Stimulated activated CD4-positive, alpha-beta T cell treated with anti-CD3 and anti-CD28 coated beads, Interleukin-2, amount 100 ng/mL, for 24 hours (primary cell): ENCODE measurements at places on chromosomes 3 and 15.

GRCh38 chr15:84826369-84826823 is 9.2 kb downstream of the ALPK3 start:
- DNase-seq = peak; percentile 16

- DNase-seq = no peak
Observed at GRCh38 chr3:37833302-37834186, 28.1 kb upstream of the CTDSPL start.

DNA sequence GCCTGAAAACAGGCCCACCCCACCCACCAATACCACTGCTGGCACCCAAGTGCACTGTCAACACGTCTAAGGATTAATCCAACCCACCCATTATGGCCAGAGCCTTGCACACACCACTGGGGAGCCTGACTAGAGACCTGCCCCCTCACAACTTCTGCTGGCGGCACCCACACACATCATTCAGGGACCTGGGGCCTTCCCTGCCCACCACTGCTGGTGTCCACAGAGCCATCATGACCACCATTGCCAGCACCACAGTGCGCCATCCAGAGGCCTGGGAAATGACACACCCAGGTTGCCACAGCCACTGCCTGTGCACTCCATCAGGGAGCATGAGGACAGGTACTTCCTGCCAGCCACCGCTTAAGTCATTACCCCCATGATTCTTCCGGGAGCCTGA is 67.0 kb upstream of the IMPG2 start:
- no peak for DNase-seq

DNA sequence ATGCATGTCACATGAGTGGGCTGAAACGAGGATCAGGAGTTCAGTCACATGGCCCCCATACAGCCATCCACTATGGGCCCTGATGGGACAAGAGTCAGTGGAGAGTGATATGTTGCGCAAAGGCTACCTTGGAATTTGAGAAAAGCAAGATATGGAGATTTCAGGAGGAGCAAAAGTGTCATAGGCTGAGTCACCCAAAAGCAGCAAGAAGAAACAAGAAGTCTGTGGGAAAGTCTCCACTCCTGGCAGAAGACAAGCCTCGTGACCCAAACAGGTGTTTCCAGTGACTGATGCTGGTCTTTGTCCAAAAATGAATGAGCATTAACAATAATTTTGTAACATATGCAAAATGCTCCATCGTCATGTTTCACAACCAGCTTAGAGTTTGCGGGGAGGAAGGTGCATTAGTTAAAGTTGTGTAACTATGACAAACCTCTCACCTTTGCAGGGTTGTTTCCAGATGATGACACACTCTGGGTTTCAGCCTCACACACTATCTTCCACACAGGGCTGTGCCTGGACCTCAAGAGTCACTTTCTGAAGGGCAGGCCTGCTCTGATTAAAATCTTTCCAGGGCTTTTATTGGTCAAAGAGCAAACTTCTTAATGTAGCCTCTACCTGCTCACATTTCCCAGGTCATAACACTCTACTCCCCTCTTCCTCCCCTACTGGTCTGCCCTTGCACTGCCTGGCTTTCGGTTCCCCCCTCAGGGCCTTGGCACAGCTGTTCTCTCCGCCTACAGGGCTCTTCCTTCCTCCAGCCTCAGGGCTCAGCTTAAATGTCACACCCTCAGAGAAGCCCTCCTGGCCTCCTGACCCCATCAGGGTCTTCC is 3.9 kb upstream of the DNASE1L3 start:
- peak; percentile 49 for DNase-seq

DNA sequence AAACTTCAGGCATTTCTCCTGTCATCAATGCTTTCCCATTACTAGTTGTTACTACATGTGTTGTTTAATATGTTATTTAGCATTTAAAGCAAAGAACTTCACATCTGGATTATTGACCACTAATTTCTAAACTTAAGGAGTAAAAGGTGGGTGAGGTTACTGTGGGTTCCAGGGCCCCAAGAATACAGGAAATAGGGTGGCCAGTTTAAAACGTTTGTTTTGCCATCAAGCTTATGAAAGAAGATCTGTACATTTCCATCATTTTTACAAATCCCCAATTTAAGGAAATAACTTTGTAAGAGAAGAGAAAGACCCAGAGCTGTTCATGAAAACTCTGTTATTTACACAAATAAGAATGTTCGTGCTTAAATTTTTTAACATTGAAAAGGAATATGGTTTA is 54.5 kb upstream of the ACKR4 start:
- DNase-seq = no peak

- DNase-seq = no peak
Observed at GRCh38 chr3:177382944-177383343, 185.7 kb upstream of the TBL1XR1 start.

GRCh38 chr3:172869784-172870518 is 119.4 kb downstream of the ECT2 start:
- DNase-seq = no peak

DNA sequence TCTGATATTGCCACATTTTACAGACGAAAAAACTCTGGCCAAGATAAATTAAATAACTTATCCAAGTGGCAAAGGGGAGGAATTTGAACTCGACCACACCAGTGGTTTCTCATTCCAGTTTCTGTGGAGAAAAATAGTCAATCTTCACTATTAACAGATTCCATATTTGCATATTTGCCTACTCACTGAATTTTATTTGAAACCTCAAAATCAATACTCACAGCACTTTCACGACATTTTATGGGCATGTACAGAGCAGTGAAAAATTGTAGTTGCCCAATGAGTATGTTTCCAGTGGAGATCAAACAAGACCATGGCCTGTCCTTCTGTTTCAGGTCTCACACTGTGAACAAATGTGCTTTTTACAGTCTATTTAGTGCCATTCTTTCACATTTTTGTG is 374.3 kb downstream of the MAGI1 start:
- DNase-seq = no peak

DNA sequence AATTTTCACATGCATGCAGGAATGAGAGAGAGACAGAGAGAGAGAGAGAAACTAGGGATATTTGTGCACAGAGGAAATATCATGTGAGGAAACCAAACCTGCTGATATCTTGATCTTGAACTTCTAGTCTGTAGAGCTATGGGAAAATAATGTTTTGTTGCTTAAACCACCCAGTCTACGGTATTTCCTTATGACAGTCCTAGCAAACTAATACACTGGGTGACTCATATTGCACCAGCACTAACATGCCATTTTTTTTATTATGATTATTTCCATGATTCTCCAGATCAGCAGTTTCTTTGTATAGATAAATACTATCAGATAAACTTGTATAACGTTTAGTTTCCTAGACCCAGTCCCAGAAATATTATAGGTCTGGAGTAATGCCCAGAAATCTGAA is 1259.0 kb downstream of the ZPLD1 start:
- no peak for DNase-seq

DNA sequence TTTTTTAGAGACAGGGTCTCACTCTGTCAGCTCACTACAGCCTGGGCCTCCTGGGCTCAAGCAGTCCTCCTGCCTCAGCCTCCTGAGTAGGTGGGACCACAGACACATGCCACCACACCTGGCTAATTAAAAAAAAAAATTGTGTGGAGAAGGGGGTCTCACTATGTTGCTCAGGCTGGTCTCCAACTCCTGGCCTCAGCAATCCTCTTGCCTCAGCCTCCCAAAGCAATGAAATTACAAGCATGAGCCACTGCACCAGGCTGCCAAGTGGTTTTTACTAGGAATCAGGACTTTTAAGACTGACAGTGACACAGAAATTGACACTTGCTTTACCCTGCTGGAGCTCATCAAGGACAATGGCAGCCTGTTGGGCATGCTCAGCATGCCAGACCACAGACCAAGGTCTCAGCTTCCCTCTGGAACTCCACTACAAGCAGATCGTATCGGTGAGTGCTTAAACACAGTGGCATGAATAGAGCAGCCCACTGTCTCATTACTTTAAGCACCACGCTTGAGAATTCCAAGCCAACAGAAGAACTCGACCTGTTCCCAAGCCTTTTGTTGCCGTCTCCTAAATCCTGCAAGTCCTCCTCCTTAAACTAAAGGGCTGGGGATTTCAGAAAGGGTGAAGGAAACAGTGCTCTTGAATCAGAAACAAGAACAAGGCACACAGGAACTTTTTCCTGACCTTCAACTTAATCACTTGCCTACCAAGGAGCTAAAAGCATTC is 41.4 kb downstream of the EOMES start:
- no peak for DNase-seq

DNA sequence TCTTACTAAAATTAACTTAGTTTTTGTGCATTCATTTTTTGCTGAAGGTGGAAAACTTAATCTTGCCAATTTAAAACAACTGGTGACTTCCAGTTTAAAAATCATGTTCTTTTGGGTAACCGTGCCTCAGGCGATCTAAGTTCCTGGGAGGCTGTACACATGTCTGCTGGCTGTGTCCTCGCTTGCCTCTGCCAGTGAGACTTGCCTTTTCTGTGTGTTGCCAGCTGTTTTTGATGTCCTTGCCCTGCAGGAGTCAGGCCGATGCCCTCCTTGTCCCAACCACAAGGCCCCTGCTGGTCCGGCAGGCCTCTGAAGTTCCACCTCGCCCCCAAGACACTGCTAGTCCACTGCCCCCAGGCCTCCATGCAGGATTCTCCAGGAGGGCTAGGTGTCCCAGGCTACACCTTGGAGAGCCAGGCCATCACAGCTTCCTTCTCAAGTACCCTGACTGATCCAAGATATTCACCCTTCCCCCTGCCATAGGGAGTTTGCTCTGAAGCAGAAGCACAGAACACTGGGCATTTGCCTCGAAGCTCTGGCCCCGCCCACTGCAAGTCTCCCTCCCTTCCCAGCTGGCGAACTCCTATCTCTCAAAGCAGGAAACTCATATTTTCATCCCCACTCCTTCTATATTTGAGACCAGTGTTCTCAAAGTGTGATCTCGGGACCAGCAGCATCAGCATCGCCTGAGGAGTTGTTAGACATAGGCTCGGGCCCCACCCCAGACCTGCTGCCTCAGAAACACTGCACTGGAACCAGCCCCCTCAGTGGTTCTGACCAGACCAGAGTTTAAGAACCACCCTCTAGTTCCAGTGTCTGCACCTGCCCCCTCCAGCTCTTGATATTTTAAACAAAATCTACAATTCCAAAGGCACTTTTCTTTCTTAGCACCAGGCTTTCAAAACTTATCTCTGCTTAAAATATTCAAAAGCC is 185.8 kb upstream of the UBE2E1 start:
- DNase-seq = no peak

DNA sequence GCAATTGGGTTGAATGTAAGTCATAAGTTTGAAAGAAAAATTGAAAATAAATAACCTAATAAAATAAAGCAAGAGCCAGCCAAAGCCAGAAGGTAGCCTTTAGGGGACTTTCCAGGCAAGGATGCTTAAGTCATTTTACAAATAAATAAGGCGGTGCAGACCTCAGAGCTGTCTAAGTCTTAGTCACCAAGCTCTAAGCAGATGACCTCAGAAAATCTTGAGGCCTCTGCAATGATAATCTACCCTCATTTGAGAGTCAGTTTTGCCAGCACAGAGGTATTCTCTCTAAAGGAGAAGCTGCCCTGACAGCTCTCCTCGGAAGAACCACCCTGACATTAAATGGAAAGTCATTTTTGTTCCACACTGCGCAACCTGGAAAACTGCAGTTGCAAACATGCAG is 113.9 kb downstream of the OXNAD1 start:
- DNase-seq = no peak

GRCh38 chr3:152352554-152352953 is 83.8 kb downstream of the MBNL1 start:
- no peak for DNase-seq

DNA sequence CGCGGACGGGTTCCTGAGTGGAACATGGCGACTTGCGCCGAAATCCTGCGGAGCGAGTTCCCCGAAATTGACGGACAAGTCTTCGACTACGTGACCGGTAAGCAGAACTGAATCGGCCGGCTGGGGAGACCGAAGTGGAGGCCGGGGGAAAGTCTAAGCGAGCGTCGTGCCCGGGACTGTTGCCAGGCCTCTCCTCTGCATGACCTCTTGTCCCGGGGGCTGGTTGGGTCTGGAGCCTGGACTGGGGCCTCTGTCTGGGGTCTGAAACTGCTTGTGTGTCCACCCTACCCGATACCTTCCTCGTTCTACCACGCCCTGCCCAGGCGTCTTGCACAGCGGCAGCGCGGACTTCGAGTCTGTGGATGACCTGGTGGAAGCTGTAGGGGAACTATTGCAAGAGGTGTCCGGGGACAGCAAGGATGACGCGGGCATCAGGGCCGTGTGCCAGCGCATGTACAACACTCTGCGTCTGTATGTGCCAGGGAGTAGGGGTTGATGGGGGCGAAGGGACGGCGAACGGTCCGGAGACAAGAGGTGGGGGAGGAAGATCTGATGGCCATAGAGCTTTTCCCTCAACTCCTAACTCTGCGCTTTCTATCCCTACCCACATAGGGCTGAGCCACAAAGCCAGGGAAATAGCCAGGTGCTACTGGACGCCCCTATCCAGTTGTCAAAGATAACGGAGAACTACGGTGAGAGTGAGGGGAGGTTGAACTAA is at the start of gene ABCF3:
ABCF3 (plus strand) TSS at position 16 of the 718 bp plus-strand sequence; CDS start at position 25, 9 bp downstream.
- no peak for DNase-seq

GRCh38 chr15:39376371-39376909 is 204.4 kb upstream of the THBS1 start:
- no peak for DNase-seq

DNA sequence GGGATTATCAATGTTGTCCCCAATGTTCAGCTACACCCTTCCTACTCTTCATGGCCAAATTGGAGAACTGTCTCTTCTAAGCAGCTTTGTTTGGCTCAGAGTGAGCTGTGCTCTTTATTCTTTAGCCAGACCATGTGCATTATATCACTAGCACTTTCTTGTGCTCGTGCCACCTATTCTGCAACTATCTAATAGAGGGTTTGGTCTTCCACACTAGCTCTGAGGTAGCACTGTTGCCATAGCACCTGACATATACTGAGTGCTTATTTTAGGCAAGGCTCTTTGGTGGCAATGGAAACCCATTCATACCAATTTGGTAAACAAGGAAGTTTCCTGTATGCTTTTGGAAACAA is 394.3 kb upstream of the C2CD4B start:
- DNase-seq = no peak

GRCh38 chr3:175965036-175965435 is 1105.9 kb downstream of the NAALADL2 start:
- DNase-seq = no peak

DNA sequence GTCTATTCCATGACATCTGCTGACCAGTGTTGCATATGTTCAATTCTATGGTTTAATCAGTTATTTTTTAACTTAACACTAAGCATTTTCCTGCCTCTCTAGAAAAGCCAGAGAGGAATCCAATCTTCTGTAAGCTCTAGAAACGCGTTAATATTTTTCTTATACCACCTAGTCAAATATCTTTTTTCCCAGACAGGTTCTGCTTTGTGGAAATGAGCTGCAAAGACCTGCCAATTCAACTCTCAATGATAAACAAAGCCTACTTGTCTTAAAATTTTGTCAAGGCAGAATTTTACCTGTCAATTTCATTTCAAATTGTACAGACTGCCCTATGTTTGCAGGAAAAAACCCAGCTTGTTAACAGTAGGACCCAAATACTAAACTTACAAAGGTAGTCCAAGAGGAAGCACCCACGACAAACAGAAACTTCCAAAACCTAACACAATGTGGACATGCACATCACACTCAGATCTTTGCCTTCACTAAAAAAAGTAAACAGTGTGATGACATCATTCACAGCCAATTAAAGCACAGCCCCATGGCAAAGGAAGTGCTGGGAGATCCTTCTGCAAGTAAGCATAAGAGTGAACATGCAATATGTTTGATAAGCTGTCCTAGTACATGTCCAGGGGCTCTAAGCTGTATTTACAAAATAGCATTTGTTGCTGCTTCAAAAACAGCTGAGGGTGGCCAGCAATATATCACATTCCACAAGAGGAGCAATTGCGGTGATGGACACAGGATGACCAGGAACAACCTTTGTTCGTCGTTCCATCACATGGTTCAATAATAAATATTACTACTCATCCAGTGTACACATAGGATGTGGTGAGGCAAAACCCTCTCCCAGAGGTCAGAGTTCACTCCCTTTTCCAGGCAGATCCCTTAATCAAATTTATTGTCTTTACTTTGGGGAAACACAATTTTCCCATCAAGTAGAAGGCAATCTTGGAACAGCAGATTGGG is 139.4 kb upstream of the TSC22D2 start:
- no peak for DNase-seq
